Natural killer cell treated with Interleukin-12 subunit alpha and Interleukin-12 subunit beta and Interleukin-15 and Interleukin-18, amount 100 ng/mL, for 72 hours (primary cell): ENCODE measurements at places on chromosomes 4 and X. TPM values are rescaled to one million over a fixed set of nuclear protein-coding genes. Genes with fewer than 3 reads are reported as not detected.

DMD gene
- total RNA-seq = 3.4 TPM

NEUROG2 gene
- total RNA-seq = not detected

CLGN gene
- total RNA-seq = 0.26 TPM

DUSP21 gene
- not detected for total RNA-seq

CENPVL1 gene
- not detected for total RNA-seq

PCDH7 gene
- not detected for total RNA-seq

- DNase-seq = no peak
These were observed 27.3 kb downstream of the EXOC1 start for GRCh38 chr4:55880652-55881280.

GRCh38 chr4:80151981-80152380, 45.3 kb upstream of the PRDM8 start:
- no peak for DNase-seq

GRCh38 chr4:172975651-172976229, 192.9 kb upstream of the GALNT7 start:
- no peak for DNase-seq

GRCh38 chrX:2819345-2820135, 9.2 kb upstream of the GYG2 start:
- no peak for DNase-seq

GRCh38 chr4:23774909-23775308, 114.9 kb downstream of the PPARGC1A start:
- no peak for DNase-seq

- DNase-seq = no peak
These were observed 202.7 kb downstream of the SPRY1 start for GRCh38 chr4:123599061-123599919.

DNA sequence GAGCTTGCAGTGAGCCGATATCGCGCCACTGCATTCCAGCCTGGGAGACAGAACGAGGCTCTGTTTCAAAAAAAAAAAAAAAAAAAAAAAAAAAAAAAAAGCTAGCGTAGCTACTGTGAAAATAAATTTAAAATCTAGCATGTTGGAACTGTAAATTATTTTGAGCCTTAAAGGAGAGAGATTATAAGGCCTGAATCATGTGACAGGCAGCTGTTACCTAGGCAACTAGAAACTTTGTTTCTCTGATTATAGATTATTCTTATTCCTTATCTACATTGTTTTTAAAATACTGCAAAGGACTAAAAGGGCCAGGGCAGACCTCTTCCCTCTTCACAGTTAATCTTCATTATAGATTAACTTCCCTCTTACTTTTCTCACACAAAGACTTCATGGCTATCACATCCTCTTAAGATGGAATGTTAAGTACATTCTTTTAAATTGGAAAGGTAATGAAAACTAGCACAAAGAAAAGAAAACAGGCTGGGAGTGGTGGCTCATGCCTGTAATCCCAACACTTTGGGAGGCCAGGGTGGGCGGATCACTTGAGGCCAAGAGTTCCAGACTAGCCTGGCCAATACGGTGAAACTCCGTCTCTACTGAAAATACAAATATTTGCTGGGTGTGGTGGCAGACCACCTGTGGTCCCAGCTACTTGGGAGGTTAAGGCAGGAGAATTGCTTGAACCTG, 21.1 kb upstream of the PDS5A start:
- no peak for DNase-seq

GRCh38 chr4:64130907-64131306, 278.3 kb downstream of the TECRL start:
- no peak for DNase-seq

GRCh38 chrX:95117556-95117955, 1443.5 kb downstream of the FAM133A start:
- no peak for DNase-seq

GRCh38 chrX:32448945-32449344, 762.4 kb downstream of the DMD start:
- no peak for DNase-seq

- DNase-seq = no peak
These were observed 90.8 kb upstream of the RBPJ start for GRCh38 chr4:26229974-26230373.

DNA sequence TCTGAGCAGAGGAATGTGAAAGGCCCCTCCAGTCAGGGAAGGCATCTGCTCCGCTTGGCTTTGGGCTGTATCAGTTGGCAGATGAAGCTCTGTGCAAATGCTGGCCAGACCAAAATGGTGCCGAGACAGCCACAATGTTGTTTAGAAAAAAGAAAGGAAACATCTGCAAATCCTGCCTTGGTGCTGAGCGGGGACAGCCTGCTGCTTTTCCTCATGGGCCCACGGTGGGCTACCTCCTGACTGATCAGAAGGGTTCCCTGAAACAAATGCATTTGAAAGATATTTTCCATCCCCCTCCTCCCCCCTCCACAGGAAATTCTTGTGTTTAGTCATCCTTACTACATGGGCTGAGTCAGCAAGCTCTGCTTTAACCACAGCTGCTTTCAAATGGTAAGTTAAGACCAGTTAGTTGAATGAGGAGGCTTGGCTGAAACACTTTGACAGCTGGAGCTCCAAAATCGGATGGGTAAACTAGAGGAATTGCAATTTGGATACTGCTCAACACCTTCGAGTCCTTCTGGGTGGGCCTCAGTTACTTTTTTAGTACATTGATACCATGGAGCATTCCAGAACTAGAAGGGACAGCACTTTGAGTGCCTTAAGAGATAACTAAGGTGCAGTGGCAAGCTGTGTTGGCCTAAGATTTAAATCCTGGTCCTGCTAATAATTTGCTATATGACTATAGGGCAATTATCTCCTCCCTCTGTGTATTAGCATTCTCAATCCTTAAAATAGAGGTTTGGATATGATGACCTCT, 36.0 kb downstream of the PLAC1 start:
- no peak for DNase-seq

- DNase-seq = no peak
These were observed 669 bp downstream of the OTOP1 start for GRCh38 chr4:4225915-4226605.

DNA sequence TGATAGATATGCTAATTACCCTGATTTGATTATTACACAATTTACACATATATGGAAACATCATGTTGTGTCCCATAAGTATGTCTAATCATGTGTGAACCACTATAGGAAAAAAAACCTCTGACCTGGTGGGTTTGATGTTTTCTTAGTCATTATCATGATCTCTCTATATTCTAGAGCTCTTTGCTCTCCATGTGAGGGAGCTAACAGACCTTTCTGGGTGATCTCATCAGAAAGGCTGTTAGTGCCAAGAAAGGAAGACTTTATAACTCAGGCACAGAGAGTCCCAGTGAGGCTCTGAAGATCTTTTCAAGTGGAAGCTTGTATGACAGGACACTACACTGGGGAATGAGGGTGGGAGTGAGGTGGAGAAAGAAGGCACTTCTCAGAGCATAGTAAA, 527.7 kb upstream of the MAGEB2 start:
- no peak for DNase-seq

- no peak for DNase-seq
These were observed 667.6 kb downstream of the PCDH18 start for GRCh38 chr4:136864604-136865185.

DNA sequence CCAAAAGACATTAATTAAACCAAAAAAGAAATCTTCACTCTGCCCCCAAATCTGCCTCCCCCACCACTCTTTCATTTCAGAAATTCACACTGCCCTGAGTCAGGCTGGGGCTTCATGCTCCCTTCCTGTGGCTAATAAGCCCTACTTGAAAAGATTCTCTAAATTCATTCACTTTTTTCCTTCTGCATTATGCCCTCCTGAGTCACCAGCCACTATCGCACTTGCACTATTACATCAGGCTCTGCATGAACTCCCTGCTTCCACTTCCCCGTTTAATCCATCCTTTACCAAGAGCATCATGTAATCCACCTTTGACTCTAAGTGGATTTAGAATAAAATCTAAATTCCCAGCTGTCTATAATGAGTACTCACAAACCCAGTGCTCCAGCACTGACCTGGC, 295.4 kb upstream of the KLF3 start:
- no peak for DNase-seq

GRCh38 chr4:4361883-4362282, 25.0 kb upstream of the NSG1 start:
- no peak for DNase-seq

GRCh38 chr4:151960449-151961230, 199.8 kb upstream of the GATB start:
- no peak for DNase-seq

- DNase-seq = no peak
These were observed 56.0 kb downstream of the SPRY1 start for GRCh38 chr4:123452616-123453015.
